ENCODE measurements at places on chromosomes 16 and 17. TPM values are rescaled to one million over a fixed set of nuclear protein-coding genes. Genes with fewer than 3 reads are reported as not detected.

The OR1F1 gene
- not detected for total RNA-seq

The KLHL36 gene
- total RNA-seq, result 83.1 TPM

The PRSS53 gene
- total RNA-seq, result 1.0 TPM

The EVPLL gene
- not detected for total RNA-seq

The XYLT1 gene
- total RNA-seq, result 21.8 TPM

The E4F1 gene
- total RNA-seq, result 31.2 TPM

The CEP112 gene
- total RNA-seq, result 5.4 TPM

The SMPD3 gene
- under 0.01 TPM for total RNA-seq

The HAS3 gene
- 0.26 TPM for total RNA-seq

The MRM3 gene
- total RNA-seq, result 21.1 TPM

The PIPOX gene
- 0.83 TPM for total RNA-seq

The PIRT gene
- not detected for total RNA-seq

The MYH1 gene
- not detected for total RNA-seq

The CLEC18A gene
- total RNA-seq, result 0.33 TPM

The MYH3 gene
- total RNA-seq, result 0.50 TPM

The C17orf67 gene
- 1.7 TPM for total RNA-seq

The C16orf92 gene
- total RNA-seq, result not detected

The PLA2G10 gene
- not detected for total RNA-seq

The KCNH4 gene
- total RNA-seq, result not detected

The SMIM5 gene
- total RNA-seq, result under 0.01 TPM

The KRTAP1-3 gene
- total RNA-seq, result not detected

The MRPS23 gene
- 18.5 TPM for total RNA-seq

The CAPNS2 gene
- total RNA-seq, result 0.51 TPM

The PLXDC1 gene
- total RNA-seq, result 4.1 TPM

The NLRC3 gene
- total RNA-seq, result 0.17 TPM

The CACNG5 gene
- total RNA-seq, result not detected

The EFNB3 gene
- 0.26 TPM for total RNA-seq

The SLC5A2 gene
- not detected for total RNA-seq

The HSF5 gene
- total RNA-seq, result under 0.01 TPM

The GALR2 gene
- not detected for total RNA-seq

The RCVRN gene
- not detected for total RNA-seq

The NAGLU gene
- 22.3 TPM for total RNA-seq

The CDC6 gene
- 1.3 TPM for total RNA-seq

The SNX20 gene
- total RNA-seq, result not detected

The C17orf100 gene
- total RNA-seq, result 0.33 TPM

The FMNL1 gene
- total RNA-seq, result 3.1 TPM

The TMEM235 gene
- total RNA-seq, result not detected

The TP53TG3D gene
- 1.5 TPM for total RNA-seq

Data from fibroblast of lung (primary cell).